ENCODE measurements at places on chromosomes 6 and 20.

- DNase-seq = no peak
These were observed 181.7 kb downstream of the GRM1 start for GRCh38 chr6:146210406-146211083.

GRCh38 chr20:50658804-50659380, 32.5 kb downstream of the RIPOR3 start:
- DNase-seq = no peak

GRCh38 chr6:129662406-129662766, 47.6 kb downstream of the ARHGAP18 start:
- DNase-seq = no peak

DNA sequence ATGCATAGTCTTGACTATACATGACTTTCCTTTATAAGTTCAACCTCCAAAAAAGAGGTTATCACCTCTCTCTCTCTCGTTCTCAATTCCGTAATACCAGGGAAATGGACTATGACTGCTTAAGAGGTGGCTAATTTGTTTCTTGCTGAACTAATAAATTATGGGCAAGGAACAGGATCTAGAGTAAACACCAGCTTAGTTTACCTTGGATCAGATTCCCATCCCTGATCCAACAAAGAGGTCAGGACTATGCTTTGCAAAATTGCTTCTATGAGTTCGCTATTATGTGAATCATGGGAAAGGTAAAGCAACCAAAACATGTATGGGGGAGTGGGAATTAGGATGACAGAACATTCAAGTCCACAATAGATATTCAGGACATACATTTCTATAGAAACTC, 630.7 kb downstream of the HACE1 start:
- DNase-seq = no peak

GRCh38 chr6:14393910-14394309, 276.3 kb downstream of the CD83 start:
- no peak for DNase-seq

- no peak for DNase-seq
These were observed 56.8 kb upstream of the HINT3 start for GRCh38 chr6:125899726-125900182.

DNA sequence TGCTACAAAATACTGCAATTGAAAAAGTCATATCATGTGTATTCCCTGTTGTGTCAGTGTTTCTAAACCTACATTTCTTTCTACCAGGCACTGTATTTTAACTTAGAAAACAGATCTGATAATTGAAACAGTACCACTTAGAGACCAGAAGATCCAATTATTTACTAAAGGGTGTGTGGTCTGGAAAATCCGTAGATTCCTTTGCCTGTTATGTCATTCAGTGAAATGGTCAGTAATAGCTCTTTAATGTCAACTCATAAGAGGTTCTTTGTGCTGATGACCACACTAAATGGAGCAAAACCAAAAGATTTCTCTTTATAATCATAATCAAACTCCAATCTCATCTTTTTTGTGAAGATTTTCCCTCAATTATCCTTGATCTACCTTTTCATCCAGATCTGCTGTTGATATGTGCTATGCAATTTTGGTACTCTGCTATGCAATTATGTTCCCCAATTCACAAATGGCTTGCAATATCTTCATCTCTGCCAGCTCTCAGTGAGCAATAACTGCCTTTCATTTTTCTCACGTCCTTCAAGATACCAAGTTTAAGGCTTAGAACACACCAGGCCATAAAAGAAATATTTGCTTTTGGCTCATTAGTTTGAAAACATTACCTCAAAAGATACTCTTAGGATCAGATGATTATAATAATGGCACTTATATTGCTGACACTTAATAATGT, 165.5 kb downstream of the MOXD1 start:
- DNase-seq = no peak

- no peak for DNase-seq
These were observed 120.5 kb upstream of the SULF2 start for GRCh38 chr20:47905628-47906347.

DNA sequence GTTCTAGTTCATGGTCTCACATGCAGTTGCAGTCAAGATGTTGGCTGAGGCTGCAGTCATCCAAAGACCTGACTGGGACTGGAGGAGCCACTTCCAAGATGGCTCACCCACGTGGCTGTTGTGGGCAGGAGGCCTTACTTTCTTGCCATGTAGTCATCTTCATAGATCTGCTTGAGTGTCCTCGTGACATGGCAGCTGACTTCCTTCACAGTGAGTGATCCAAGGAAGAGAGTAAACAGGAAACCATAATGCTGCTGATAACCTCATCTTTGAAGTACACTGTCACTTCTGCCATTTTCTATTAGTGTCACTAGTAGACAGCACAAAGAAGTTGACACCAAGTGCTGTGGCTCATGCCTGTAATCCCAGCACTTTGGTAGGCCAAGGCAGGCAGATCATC, 40.1 kb upstream of the AKIRIN2 start:
- DNase-seq = peak; percentile 55

DNA sequence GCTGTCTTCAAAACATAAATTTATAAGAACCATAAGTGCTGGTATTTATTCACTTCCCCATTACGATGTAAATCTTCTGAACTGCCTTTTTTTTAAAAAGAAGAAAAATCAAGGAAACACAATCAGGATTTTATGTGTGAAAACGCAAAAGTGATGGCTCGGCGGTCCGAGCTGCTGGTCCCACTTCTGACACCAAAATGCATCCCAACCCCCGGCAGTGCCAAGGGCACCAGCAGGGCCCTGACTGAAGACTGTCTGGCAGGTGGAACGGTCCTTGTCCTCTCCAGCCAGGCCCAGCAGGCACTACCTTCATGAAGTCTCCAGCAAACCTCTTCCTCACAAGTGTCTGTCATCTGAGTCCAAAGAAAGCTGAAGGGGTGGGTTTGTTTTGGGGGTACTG, 41.2 kb downstream of the TBC1D7 start:
- DNase-seq = no peak

- DNase-seq = no peak
These were observed 36.2 kb downstream of the ZBTB9 start for GRCh38 chr6:33490621-33491020.

GRCh38 chr6:16136621-16137450, 8.0 kb downstream of the MYLIP start:
- no peak for DNase-seq

DNA sequence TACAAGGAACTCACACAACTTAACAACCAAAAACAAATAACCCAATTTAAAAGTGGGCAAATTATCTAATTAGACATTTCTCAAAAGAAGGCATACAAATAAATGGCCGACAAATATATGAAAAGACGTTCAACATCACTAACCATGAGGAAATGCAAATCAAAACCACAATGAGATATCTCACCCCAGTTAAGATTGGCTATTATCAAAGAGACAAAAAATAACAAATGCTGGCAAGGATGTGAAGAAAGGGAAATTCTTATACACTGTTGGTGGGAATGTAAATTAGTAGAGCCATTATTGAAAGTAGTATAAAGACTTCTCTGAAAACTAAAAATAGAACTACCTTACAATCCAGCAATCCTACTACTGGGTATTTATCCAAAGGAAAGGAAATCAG, 96.7 kb upstream of the SIRPG start:
- no peak for DNase-seq

- DNase-seq = no peak
These were observed 82.8 kb downstream of the CCDC170 start for GRCh38 chr6:151576633-151577032.

GRCh38 chr6:42402184-42402583, 49.5 kb downstream of the TRERF1 start:
- no peak for DNase-seq

- no peak for DNase-seq
These were observed 47.4 kb downstream of the GPR63 start for GRCh38 chr6:96789871-96790270.

GRCh38 chr6:144912474-144912873, 627.3 kb downstream of the UTRN start:
- no peak for DNase-seq

DNA sequence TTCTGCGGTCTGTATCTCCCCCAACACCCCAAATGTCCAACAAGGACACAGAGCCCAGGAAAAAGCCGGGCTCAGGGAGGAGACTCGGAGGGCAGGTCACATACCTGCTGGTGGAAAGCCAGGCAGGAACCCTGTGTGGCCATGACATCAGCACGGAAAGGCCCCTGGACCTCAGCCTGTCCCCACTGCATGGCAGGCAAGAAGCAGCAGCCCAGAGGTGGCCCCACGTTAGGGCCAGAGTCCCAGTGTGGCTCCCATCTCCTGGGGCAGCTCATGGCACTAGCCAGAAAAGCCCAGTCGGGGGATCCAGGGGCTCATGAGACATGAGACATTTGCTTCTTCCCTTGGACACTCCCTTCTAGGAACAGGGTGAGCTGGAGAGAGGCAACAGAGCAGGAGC, 258.7 kb downstream of the DLL1 start:
- DNase-seq = no peak

DNA sequence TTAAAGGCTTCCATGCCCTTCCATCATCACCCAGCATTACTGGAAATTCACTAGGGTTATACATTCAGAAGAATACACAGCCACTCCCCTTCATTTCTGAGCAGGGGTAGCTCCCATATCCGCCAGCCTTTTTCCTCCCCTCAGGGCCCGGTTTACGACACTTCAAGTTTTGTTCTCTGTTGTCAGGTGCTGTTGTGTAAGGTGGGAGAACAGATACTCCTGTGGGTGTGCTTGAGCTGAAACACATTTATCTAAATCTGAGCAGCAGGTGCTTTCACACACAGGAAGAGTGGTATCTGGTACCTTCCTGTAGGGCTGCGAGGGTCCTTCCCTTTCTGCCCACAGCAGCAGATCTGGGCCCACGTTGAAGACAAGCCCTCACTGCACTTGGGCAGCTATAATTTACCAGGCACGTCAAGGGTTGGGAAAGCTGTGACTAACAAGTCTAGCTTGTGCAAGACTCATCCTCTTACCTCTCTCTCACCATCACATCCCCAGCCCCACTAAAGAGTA, 215.8 kb upstream of the RREB1 start:
- DNase-seq = no peak

DNA sequence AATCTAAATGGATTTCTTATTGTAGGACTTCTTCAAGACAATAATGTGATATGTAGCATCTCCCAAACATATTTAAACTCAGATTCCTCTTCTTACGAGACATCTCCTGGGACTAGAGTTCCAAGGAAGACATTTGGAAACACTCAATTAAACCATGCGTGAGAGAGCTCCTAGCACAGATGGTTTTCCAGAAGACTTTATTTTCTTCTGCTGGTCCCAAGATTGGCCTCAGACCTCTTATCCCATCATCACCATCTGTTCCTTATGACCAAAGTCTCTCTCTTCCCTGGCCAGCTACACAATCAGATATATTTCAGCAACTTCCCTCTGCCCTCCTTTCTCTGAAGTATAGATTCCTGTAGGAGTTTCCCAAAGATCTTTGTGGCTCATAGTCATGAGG, 93.2 kb upstream of the JARID2 start:
- no peak for DNase-seq

GRCh38 chr20:1918491-1919165, 23.4 kb downstream of the SIRPA start:
- DNase-seq = no peak

DNA sequence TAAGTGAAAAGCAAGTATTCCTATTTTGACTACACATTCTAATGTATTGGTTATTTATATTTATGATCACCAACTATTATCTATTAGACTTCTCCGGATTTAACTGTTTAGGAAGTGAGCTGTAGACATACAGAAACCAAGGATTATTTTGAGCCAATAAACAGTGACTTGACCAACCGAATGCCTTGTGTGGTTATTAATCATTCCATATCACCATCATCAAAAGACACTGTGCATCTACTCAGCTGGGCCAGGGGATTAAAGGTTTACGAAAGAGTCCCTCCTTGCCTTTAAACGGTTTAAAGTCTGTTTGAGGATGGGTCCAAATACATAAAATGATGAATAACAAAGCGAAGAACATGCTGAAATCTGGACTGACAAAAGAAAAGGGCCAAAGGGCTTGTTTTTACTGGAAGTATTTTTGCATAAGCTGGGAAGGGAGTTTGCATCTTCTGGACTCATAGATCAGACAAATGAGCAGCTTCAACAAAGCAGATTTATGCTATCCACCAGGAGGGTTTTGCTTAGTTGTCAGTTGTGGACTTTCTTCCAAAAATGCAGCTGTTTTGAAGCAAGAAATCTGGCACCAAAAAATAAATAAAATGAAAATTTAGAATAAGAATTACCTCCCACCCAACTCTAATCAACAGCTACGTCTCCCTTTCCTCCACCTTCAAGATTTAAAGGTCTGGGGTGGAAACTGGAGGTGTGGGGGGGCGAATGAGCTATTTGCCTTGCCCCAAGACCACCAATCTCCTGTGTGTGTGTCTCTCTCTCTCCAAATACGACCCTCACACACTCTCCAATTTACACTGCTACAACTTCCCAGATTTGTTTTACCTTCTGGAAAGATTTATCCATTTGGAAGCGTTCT, 33.6 kb upstream of the ID4 start:
- no peak for DNase-seq

DNA sequence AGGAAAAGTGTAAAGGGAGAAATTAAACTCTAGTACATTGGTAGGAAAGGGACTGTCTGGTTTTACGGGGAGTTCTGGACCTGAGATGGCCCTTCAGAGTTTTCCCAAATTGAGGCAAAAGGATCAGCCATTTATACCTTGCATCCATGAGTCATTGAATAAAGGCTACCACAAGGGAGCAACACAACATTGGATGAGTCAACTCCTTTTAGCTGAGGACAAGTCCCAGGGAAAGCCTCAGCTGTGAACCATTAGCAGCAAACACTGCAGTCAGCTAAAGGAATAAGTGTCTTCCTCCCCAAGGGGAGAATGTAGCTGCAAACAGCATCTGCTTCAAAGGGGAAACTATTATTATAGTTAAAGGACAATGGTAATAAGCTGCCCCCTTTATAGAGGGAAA, 468.7 kb upstream of the ID4 start:
- DNase-seq = no peak

DNA sequence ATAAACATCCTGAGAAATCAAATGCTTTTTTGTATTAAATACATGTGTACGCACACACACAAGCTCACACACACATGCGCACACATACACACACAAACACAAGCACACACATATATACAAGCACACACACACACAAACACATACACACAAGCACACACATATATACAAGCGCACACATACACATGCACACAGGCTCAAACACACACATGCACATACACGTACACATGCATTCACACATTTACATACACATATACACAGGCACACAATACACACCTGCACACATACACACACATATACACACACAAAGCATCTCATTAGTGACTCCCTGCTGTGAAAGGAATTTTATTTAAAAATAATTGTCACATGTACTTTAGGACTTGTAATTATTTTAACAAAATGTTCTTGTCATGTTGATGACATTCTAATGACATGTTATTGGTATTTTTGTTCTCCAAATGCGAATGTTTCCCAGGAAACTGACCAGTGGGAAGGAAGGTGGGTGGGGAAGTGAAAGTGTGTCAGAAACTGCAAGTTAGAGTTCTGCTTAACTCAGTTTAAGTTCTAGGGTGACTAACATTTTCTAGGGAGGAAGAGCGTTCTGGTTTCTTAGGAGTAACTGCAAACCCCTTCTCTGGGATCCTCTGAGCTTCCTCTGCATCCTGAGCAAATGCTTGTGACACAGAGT, 113.9 kb upstream of the ZNF217 start:
- DNase-seq = no peak
